ENCODE measurements at places on chromosomes 6 and 20. TPM values are rescaled to one million over a fixed set of nuclear protein-coding genes. Genes with fewer than 3 reads are reported as not detected.

GRCh38 chr6:91490671-91491301 is 903.9 kb upstream of the MAP3K7 start:
- no peak for DNase-seq

The UNC93A gene
- total RNA-seq, result 8.1 TPM

GRCh38 chr6:158030380-158031300 is 49.0 kb downstream of the SYNJ2 start:
- no peak for DNase-seq

DNA sequence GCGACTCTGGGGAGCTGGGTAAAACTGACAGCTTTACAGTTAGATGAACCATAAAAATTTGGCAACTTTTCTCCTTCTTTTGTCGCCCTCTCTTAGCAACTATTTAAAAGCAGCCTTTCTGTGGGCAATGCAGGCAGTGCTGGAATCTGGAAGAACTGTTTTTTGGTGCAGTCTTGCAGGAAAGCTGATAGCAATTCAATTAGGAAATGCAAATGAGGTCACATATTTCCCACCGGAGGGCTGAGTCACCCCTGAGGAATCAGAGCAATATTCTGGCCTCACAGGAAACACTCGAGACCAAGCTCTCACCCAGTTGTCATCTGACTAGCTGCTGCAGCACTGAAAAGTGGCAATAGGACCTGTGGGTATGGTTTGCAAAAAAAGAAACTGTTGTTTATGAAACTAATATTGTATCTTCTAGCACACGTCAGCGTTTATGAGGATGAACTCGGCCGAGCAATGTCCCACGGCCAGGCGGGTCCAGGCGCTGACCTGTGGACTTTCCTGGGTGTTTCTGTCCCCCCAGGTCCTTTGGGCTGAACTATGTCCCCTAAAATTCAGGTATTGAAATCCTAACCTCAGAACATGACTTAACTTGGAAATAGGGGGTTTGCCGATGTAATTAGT is 312.3 kb downstream of the TAF4 start:
- no peak for DNase-seq

The FAM217A gene
- 0.13 TPM for total RNA-seq

DNA sequence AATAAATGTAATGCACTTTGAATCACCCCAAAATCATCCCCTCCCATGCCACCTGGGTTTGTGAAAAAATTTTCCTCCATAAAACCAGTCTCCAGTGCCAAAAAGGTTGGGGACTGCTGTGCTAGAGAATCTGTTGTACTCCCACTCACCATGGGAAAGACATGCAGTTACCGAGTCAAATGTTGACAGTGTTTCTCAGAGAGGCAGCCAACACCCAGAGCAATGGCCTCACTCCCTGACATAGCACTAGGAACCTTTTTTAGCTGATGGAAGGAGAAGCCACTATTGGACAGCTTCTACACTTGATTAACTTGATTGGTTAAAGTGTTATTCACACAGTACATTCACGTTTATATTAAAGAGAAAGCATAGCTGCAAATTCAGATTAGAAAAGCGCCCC is 59.8 kb upstream of the MANEA start:
- DNase-seq, result no peak

- no peak for DNase-seq
Observed at GRCh38 chr6:69084746-69085335, 449.8 kb downstream of the ADGRB3 start.

The IDH3B gene
- 98.9 TPM for total RNA-seq

DNA sequence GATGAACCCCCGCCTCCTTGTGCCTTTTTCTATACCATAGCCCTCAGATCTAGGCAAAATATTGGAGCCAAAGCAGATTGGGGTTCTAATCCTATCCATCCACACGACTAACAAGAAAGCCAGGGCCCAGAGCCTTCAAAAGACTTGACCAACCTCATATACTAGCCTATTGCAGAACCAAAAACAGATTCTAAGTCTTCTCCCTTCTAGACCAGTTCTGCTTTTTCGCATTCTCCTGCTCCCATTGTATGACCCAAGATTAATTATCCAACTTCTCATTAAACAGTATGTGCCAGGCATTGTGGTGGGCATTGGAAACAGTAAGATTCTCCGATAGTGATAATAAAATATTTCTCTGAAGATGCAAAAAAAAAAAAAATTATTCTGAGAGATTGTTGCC is 113.7 kb upstream of the JARID2 start:
- no peak for DNase-seq

GRCh38 chr6:150195996-150196417 is 53.2 kb downstream of the PPP1R14C start:
- no peak for DNase-seq

The BPIFB2 gene
- total RNA-seq, result not detected

- no peak for DNase-seq
Observed at GRCh38 chr6:137494988-137495702, 951 bp upstream of the OLIG3 start.

The COL21A1 gene
- 20.5 TPM for total RNA-seq

DNA sequence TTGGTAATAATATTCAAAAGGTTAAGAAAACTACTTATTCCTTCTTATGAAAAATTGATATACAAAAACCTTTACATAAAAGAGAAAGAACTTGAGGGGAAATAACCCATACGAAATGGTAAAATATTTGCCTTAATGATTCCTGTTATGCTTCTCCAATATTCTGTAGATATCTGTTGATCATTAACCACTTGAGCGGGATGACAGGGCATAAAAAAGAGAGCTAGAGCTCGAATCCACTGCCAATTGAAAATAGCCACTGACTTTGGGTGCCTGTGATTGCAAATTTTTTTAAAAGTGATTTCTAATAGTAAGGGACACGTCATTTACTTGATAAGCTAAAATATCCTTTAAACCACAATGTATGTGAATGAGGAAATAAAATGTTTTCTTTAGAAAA is 188.1 kb downstream of the MOXD1 start:
- DNase-seq, result no peak

- no peak for DNase-seq
Observed at GRCh38 chr20:1881240-1881835, 13.9 kb upstream of the SIRPA start.

- no peak for DNase-seq
Observed at GRCh38 chr20:49405062-49405683, 77.3 kb downstream of the KCNB1 start.

DNA sequence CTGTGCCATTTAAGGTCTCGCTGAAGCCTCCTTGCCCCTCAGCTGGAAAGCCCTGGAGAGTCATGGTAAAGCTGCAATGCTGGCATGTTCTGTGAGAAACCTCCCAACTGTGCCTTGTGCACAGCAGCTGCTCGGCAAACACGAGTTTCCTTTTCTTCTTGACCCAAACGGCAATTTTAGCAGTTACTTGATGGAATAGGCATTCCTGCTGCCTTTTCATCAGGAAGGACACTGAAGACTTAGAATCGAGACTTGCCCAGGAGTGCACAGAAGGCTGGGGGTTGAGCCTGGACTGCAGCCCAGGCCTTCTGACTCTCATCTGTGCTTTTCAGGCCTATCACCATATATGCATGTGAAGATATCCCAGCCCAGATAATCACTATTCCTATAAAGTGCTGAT is 28.7 kb upstream of the CLDN20 start:
- no peak for DNase-seq

The NEURL2 gene
- 6.3 TPM for total RNA-seq

DNA sequence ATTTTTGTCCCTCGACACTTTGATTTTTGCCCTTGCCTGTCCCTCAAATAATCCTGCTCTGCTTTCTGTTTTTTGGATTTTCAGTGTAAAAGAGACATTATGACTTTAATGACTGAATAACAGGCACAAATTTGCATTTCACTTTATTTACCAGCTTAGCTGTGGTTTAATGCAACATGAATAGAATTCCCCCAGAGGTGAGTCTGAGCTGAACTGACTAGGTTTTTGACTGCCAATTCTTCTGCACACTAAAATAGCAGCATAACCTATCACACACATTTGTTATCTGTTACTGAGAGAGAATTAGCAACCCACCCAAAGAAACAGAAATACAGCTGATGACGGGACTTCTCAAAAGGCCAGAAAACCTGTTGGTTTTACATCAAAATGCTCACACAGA is 3.9 kb upstream of the RBM24 start:
- DNase-seq, result no peak

- DNase-seq, result no peak
Observed at GRCh38 chr6:110484321-110484720, 7.9 kb upstream of the SLC22A16 start.

The SYCP2L gene
- total RNA-seq, result 11.8 TPM

The CCN5 gene
- total RNA-seq, result not detected

DNA sequence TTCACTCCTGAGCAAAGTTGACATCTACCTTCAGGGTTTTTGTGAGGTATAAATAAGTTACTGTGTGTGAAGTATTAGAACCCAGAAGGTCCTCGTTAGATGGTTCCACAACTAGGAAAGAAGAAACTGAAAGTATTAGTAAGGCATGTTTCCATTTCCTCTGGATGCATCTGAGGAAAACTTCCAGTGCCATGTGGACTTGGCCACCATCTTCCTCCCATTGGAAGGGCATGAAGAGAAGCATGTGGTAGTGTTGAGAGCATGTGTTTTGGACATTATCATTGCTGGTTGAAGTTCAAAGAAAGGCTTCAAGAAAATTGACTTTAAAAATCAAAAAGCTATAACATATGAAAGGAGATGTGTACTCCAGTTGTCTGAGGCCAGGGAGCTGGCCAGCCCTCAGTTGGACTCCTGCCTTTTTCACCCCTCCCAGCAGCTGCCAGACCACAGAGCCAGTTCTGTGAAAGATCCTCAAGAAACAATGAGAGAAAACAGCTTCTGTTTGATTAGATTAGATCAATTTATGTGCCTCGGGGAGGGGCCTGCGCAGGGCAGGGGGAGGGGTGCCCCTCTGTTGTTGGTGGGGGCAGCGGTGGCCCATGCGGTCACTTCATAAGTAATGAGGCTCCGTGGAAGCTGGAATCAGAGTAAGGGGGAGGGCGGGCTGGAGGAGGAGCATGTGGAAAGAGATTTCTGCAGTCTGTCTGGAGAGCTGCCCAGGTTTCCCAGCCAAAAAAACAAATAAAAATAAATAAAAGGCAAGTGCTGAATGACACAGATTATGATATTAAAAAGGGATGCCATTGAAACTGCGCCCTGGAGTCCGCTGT is 154.0 kb downstream of the JARID2 start:
- DNase-seq, result peak; percentile 25

DNA sequence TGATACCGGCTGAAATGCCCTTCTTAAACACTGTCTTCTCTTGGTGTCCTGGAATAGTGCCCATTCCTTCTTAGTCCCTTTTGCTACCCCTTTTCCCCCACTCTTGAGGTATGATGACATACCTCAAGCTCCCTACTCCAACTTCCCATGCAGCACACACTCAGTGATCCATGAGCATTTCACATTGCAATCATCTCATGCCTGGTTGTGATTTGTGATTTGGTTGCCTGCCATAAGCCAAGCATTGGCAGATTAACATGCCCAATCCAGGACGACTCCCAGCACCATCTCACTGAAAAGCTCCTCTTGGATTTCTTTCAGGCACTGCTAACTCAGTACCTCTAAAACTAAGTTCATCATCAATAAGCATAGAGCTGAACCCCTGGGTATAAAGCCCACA is 14.7 kb upstream of the PTPRA start:
- DNase-seq, result no peak

- DNase-seq, result no peak
Observed at GRCh38 chr6:109242925-109243324, 139.3 kb downstream of the CD164 start.

DNA sequence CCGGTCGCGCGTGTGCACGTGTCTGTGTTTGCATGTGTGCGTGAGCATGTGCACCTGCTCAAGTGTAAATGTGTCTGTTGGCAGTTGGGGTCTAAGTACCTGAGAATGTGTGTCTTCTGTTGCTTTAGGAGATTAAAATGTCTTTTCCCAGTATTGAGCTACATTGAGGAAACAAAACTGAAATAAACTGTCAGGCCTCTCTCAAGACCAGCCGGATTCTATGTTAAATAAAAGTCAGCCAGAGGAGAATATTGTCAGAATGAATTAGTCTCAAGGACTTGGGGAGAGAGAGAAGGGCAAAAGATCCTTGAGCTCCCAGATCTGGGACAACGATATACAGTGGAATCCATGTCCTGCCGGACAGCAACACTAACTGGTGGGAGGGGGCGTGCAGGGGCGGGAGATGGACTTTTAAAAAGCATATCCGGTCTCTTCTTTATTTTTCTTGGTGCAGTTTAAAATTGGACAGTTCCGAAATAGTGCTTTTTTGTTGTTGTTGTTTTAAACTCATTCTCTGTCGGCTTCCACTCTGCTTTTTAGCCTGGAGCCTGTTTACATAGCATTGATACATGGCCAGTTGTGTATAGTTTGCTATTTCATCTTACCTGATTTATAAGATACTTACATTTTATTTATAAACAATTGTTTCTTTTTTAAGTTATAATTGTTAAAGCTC is 3.3 kb upstream of the TBX18 start:
- no peak for DNase-seq

The MROH8 gene
- 5.7 TPM for total RNA-seq

DNA sequence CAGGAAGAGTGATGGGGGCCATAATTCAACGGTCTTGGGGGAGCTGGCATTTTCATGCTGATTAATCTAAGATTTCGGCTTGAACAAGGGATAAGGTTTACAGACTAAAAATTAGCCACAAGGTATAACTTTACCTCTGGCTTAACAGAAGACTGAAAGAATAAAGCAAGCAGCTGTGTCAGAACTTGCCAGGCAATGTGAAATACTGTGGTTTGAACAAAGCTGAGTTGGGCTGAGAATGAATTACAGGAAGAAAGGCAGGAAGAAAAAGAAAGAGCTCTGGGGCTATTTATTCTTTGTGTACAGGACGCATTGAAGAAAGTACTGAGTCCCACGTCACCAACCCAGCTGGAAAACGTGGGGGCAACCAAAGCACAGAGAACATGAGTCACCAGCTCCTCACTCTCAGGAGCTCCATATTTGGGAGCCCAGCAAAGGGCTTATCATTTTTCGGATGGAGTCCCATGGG is 121.5 kb upstream of the NEDD9 start:
- no peak for DNase-seq

The PPP1R16B gene
- total RNA-seq, result not detected

The FAM50B gene
- total RNA-seq, result 2.8 TPM

DNA sequence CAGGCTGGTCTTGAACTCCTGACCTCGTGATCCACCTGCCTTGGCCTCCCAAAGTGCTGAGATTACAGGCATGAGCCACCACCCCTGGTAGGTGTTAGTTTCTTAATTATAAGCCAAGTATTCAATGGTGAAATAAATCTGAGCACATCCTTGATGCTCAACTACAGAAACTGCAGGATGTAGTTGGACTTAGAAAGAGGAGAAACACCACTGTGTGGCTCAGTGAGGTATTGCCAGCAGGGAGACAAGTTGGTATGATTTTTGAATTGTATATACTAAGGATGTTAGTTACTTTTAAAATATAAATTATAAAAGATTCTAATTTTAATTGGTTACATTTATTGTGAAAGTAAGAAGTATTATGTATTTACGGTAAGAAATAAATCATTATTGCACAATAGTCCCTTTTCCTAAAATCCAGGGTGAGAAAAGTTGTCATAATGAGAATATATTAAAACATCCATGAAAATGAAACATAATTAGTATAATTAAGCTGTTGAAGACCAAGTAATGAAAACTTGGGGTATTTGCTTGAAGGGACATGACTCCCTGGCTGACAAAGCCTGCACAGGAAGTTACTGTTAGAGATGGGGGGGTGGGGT is 17.6 kb downstream of the SLC18B1 start:
- DNase-seq, result no peak

The EYS gene
- total RNA-seq, result 0.46 TPM

- DNase-seq, result no peak
Observed at GRCh38 chr6:15257357-15258132, 11.7 kb downstream of the JARID2 start.

- no peak for DNase-seq
Observed at GRCh38 chr6:83928286-83928685, 68.8 kb downstream of the CYB5R4 start.

GRCh38 chr20:17645010-17645409 is 37.0 kb downstream of the RRBP1 start:
- DNase-seq, result no peak

The CD24 gene
- 1,533 TPM for total RNA-seq

The TREM2 gene
- not detected for total RNA-seq

The HLA-DOA gene
- 5.6 TPM for total RNA-seq

All from progenitor cell of endocrine pancreas (in vitro differentiated cells).